ENCODE measurements at places on chromosomes 3 and 15.

DNA sequence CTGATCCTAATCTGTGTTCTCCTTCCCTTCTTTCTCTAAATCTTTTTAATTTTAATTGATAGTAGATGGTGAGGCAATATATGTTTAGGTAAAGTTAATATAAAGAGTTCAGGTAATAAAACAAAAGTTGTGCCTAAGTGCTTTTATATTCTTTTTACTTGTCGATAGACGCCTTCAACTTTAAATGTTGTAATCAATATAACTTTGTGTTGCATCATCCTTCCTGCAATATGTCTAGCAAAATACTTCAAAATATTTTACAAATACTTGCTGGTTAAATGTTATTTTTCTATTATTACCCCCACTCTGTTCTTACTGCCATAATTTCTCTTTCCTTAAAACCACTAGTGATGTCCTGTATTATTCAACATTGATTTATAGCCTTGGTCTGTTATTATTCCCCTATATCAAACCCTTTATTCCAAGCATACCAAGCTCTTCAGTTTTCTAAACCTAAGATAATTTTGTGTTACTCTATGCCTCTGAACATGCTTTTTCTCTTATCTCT is 92.4 kb downstream of the NAALADL2 start:
- no peak for DNase-seq

- DNase-seq = no peak
These were observed 78.0 kb upstream of the SLC25A36 start for GRCh38 chr3:140863580-140864009.

DNA sequence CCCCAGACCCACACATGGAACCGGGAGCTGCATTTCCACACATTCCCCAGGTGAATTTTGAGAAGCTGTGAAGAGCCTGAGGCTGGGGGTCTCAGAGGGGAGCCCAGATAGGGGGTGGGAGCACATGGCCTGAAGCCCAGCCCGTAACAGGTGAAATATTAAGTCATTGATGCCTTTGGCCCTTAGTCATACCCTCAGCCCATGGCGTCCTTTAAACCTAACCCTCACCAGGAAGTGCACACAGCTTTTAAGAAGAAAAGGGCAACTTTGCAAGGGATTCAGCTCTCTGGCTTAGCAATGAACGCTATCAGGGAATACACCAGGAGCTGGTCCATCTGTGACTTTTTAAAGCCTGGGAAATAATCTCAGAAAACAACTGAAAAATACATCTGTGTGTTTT is 40.6 kb downstream of the WNT7A start:
- DNase-seq = no peak

DNA sequence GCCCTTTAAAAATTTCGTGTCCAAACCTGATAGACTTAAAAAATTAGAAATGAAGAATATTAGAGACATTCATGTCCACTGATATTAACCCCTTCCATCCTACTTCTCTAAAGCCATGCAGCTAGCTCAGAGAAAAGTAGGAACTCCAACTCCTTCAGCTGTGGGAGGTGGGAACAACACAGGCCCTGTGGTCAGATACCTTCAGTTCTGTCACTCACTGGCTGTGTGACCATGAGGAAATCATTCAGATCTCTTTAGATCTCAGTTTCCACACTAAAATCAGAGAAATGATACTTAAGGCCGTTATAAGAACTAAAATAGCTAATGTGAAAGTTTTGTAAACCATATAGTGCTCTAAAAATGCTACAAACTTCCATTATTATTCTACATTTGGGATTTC is 209.8 kb downstream of the TNIK start:
- DNase-seq = no peak

DNA sequence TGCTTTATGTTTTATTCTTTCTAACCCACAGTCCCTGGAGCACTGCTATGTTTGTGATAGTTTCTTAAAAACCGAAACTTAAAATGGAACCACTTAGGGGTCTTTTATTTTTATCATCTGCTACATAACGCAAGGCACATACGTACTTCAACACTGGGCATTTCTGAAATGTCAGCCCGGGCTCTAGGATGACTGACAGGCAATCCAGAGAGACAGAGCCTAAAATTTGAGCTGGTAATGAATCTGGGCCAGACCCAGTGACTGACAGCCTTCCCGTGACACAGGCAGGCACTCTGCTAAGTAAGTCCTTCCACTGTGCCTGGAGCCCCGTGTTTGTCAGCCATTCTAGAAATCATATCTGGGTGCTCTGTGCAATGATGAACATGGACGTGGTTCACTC is 84.6 kb downstream of the RYR3 start:
- DNase-seq = no peak

- no peak for DNase-seq
These were observed 140.1 kb upstream of the IL12A start for GRCh38 chr3:159848348-159849118.

GRCh38 chr3:180036671-180037455 is at the start of gene PEX5L:
Gene PEX5L (minus strand): TSS chr3:180036937. CDS start chr3:180036599, 338 bp downstream.
- no peak for DNase-seq

- DNase-seq = no peak
These were observed 647.2 kb upstream of the BCHE start for GRCh38 chr3:166484470-166484869.

DNA sequence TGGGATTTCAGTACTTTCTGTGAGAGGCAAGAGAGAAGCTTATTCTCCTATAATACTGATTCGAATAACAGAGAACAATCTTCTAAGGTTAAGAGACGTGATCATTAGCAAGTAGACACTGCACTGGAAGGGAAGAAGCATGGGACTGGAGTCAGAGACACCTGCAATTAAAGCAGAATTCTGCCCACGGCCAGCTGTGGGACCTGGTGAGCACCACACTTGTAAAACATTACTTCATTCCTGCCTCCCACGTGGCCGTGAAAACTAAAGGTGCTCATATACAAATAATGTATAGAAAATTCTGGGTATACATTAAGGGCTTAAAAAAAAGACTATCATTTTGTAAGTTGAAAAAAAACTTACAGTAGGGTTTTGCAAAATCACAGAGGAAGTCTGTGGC is 2.0 kb downstream of the TM2D3 start:
- DNase-seq = no peak

DNA sequence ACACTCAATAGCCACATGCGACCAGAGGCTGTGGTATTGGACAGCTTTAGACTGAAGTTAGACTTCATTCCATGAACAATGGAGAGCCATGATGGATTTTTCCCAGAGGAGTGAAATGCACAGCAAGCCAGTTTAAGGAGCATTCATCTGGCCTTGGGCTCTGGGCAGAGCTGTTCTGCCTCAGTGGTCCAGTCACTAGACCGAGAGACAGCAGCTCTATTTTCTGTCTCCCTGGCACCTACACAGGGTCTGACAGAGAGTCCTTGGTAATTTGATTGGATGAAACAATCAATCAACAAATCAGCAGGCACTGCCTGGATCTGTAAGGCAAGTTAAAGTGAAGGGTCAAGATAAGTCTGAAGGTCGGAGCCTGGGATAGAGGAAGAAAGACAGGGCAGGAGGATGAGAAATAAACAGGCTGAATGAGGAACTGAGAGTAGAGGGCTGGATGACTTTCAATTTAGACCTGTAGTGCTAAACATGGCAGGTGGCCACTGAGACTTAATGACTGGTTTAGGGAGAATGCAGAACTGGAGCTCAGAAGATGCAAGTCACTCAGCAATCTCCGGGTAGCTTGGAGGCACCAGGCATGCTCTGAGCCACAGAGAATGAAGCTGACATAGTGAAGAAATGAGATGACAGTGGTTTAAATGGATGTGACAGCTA is 98.5 kb upstream of the SLC25A36 start:
- DNase-seq = no peak

GRCh38 chr3:41207355-41207754 is 8.1 kb downstream of the CTNNB1 start:
- DNase-seq = no peak

DNA sequence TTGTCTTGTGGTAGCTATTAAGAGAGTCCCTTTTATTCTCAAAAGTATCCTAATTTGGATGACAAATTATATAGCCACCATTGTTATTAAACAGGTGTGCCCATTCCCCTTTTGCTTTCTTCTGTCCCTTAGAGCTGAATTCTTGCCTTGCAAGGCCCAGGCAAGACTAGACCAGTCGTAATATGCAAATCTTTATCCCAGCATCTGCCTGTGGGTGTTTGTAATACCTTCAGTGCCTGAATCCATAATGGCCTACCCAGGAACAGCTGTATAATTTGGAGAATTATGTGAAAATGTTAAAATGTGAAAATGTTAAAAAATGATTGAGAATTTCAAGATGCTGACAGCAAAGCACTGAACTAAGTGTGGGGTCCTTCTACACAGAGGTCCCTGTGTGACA is 403.0 kb upstream of the RBMS3 start:
- no peak for DNase-seq

Measured in activated naive CD4-positive, alpha-beta T cell (primary cell).